ENCODE measurements at places on chromosomes 3 and 15.

DNA sequence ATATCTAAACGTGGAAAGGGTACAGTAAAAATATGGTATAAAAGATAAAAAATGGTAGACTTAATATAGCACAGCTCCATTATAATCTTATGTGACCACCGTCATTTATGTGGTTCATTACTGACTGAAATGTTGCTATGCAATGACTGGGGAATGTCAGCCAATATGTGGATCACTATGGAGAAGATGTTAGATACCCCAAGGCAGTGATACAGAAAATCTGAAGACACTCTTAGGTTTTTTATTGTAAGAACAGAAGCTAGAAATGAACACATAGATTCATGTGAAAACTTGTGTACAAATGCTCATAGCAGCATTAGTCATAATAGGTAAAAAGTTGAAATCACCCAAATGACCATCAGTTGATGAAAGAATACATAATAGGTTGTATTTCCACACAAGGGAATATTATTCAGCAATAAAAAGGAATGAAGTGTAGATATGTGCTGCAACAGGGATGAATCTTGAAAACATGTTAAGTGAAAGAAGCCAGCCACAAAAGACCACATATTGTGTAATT, 18.4 kb downstream of the MEF2A start:
- no peak for DNase-seq

DNA sequence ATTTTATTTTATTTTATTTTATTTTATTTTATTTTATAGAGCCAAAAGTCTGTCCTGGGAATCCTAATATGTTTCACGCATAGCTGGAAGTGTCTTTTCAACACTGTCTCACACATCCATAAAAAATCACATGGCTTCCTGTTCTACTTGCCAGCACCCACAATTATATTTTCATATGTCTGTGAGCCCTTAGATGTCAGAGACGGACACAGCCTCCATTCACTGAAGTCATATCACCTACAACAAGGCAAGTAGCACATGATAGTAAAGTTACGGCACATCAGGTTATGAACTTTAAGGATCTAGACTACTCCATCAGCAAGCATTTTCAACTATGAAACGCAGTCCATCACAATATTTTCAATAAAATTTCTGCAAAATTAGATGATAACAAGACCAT, 168.4 kb downstream of the ZIC4 start:
- no peak for DNase-seq

GRCh38 chr3:63791974-63792373, 27.1 kb upstream of the C3orf49 start:
- no peak for DNase-seq

DNA sequence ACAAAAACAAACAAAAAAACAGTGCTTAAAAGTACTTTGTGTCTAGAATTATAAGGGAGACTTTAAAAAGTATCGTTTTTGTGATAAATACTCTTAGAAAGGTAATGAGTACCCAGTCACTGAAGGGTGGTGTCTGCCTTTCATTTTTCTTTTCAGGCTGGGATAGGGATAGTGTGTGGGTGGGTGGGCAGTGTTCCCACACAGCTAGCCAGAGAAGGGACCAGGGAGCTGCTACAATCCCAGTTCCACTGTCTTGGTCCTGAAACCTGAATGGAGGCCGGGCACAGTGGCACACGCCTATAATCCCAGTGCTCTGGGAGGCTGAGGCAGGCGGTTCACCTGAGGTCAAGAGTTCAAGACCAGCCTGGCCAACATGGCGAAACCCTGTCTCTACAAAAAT, 2.1 kb downstream of the GK5 start:
- DNase-seq, result no peak

- DNase-seq, result no peak
These were observed 188.8 kb downstream of the ZNF385D start for GRCh38 chr3:21562243-21562642.

DNA sequence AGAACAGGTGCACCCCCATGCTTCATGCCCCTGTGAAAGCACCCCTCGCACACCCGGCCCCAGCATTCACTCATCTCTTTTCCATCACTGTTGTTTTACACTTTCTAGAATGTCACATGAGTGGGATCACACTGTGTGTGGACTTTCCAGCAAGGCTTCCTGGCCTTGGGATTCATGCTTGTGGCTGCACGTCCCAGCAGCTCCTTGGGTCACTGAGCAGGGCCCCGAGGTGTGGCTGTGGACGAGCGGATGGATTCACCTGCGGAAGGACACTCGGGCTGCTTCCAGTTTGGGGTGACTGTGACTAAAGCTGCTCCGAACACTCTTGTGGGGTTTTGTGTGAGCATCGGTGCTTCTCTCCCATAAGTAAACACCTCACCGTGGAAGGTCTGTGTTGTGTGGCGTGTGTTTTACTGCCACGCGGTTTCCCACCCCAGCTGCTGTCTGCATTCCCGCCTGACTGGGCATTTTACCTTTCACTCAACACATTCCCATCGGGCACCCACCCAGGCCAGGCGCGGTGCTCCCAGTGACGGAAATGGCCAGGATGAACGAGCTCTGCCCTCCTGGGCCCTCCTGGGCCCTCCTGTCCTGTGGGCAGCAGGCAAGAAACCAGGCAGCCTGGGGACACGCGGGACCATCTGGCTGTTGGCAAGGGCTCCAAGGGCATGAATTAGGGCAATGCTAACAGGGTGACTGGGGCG, 41.4 kb downstream of the DNAJB8 start:
- DNase-seq, result no peak

DNA sequence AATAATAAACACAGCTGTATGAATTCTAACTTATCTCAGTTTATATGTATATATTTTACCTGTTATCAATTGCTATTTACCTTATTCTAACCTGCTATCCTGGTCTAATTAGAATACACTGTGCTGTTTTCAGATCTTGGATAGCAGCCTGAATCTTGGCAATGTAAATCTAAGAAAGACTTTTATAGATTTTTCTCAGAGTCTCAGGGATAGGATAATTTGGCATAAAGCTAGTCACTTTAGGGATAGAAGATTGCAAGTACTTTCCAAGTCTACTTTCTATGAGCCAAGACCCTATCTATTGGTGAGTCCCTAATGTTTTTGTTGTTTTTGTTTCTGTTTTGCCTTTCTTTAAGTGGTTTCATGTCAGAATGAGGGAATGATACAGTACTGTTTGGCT, 695.7 kb downstream of the NAALADL2 start:
- DNase-seq, result no peak

DNA sequence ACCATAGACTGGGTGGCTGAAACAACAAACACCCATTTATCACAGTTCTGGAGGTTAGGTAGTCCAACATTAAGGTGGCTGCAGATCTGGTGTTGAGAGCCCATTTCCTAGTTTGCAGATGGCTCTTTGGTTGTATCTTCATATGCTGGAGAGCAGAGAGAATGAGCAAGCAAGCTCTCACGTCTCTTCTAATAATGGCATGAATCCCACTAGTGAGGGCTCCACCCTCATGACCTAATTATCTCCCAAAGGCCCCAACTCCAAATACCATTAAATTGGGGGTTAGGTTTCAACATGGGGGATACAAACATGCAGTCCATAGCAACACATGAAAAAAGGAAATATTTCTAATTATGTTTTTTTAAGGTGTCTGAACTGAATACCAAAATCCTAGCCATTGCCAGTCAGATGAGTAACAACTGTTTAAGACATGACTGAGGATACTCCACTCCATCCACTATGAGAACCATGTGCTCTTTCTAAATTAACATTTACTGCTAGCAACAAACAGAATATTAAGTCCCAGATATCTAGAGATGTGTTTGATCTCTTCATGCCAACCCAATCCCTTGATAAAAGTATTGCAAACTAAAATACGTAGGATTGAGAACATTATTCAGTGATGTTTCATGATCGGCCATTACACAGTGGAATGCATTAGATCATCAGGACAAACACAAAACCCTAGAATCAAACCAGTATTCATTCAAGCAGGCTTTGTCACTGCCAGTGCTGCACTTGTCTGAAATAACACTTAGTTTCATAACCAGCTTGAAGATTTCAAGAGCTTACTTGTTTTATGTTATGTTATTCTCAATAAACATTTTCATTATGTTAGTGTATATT, 340.3 kb downstream of the SLC9A9 start:
- no peak for DNase-seq

GRCh38 chr3:43769885-43770425, 79.2 kb downstream of the ABHD5 start:
- peak; percentile 33 for DNase-seq

- DNase-seq, result no peak
These were observed 123.9 kb downstream of the IL20RB start for GRCh38 chr3:137081711-137082110.

DNA sequence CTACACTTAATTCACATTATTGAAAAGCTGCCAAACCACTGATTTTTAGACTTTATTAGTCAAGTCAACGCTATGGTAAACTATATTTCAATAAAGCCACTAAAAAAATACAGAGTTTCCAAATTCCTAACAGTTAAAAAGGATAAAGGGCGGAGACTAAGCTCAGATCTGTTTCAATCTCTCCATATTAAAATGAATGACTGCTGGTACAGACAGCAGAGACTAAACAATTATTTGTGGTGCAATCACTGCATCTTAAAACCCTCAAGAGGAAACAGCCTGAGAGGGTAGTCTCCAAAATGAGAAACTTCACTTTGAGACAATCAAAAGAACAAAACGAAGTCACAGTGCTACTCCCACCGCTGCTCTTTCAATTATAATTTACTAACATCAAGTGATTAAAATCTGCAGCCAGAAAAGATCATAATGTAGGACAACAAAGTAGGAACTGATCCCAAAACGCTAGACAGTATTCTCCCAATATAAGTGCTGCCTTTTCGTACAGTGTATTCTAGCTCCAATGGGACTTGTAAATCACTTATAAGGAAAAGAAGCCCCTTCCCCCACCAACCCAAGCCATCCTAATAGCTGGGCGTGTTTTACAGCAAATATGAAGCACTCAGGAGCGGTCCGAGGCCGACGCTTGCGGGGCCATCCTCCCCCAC, 1.2 kb downstream of the UBP1 start:
- DNase-seq, result no peak

- no peak for DNase-seq
These were observed 35.0 kb upstream of the BSN start for GRCh38 chr3:49519296-49519695.

DNA sequence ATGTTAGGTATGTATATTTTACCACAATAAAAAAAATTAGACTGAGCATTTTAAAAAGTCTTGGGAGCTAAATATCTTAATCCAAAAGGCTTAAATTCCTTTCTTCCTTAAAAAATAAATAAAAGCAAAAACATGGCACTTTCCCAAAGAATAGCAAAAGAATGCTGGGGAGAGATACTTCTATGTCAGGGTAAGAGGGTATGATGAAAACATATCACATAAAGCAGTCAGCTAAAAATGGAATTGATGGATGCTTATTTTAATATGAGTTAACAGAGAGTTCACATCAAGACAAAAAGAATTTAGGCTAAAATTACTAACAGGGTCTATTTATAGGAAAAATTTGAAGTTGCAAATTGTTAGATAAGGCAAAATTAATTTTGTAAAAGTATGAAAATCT, 141.0 kb downstream of the MYLK start:
- DNase-seq, result no peak

- no peak for DNase-seq
These were observed 11.6 kb upstream of the VGLL4 start for GRCh38 chr3:11655196-11655928.

DNA sequence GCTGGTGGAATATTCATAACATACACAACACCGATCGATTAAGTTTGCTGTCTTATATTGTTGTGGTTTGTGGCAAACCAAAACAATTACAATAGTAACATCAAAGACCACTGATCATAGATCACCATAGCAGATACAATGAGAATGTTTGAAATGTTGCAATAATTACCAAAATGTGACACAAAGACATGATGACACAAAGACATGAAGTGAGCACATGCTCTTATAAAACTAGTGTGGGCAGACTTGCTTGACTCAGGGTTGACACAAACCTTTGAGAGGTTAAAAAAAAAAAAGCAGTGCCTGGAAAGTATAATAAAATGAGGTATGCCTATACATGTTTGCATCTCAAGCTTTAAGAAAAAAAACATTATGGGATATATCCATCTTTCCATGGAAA, 130.3 kb downstream of the NR1I2 start:
- no peak for DNase-seq

DNA sequence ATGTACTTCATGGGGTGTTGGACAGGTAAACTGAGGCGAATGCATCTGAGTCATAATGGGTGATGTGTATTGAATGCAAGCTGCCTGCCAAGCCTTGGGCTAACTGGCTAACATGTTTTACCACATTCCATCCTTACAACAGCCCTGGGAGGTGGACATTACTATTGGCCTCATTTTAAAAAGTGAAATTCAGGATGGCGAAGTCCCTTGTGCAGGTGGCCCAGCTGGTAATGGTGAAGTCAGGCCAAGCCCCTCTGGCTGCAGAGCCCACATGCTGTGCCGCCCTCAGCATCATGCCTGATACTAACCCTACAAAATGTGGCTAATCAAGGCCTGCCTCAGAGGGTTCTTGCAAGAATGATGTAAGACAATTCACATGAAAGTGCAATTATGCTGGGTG, 60.0 kb upstream of the CHD2 start:
- DNase-seq, result no peak

DNA sequence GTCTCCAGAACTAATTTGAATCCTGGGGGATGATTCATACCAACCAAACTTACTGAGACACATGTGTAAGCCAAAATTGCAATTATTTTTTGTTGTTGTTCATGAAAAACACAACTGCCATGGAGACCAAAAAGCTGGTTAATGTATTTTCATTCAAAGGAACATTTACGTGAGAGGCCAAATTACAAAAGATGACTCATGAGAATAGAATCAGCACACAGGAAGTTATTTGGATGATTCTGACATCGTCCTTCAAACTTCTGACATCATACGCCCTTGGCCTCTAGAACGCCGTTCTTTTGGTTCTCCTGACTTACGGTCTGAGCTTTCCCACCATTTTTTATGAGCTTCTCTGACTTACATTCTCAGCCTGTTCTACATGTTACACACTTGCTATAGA, 3.0 kb upstream of the ZNF280D start:
- DNase-seq, result no peak

DNA sequence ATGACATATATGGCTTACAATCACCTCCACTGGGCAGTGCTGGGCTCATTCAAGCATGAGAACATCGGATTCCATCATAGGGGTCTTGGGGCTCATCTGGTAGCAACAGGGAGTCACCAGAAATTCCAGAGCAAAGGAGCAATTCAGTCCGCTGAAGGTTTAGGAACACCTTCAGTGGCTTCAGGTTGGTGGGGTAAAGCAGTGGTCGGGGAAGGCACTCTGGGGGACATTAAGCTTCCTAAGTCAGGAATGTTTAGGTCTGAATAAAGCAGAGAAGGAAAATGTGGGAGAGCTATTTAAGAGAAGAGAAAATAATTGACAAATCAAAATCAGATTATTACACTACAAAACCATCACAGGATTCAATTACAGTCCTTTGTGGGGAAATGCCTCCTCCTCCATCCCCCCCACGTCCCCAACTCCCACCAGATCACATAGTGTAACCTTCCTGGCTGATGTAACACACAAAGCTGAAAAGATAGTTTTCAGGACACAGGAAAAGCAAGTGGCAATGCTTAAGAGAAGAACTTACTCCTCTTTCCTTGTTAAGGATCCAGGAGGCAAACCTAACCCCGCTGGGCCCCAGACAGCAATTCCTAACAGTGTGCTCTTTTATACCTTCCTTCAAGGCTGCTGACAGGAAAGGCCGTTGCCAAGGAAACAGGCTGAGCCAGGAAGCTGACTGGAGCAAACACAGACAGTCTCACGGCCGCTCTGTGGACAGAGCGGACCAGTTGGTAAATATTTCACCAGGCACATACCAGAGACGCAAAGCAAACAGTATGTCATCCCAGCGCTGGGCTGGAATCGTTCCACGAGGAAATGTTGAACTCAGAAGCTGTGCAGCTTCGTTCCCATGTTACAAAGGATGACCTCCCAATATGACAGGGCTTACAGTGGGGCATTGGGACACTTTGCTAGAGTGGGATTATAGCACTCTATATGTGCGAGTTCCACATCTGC, 57.5 kb upstream of the LMCD1 start:
- DNase-seq, result no peak
